ENCODE measurements at places on chromosomes 2 and 18.

- DNase-seq: no peak
These were observed 26.5 kb downstream of the BCL2 start for GRCh38 chr18:63292831-63293683.

DNA sequence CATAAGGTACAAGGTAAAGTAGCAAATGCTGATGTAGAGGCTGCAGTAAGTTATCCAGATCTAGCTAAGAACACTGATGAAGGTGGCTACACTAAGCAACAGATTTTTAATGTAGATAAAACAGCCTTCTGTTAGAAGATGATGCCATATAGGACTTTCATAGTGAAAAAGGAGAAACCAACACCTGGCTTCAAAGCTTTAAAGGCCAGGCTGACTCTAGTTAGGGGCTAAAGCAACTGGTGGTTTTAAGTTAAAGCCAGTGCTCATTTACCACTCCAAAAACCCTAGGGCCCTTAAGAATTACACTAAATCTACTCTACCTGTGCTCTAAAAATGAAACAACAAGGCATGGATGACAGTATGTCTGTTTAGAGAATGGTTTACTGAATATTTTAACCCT is 131.0 kb downstream of the DNAH6 start:
- no peak for DNase-seq

DNA sequence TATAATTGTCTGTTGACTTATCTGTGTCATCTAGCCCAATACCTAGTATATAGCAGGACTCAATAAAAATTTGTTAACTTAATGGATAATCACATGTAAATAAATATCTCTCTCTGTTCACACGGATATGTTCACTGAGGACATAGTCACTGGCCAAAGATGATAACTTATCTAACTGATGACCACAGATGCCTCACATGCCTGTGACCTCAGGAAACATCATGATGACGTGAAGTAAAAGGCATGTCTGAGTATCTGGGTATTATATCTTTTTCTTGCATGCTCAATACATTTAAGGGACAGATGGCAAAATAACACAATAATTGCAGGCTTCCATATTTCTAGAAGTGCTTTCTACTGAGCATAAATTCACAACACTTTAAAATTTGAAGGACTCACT is 41.4 kb upstream of the PARD3B start:
- DNase-seq: no peak

DNA sequence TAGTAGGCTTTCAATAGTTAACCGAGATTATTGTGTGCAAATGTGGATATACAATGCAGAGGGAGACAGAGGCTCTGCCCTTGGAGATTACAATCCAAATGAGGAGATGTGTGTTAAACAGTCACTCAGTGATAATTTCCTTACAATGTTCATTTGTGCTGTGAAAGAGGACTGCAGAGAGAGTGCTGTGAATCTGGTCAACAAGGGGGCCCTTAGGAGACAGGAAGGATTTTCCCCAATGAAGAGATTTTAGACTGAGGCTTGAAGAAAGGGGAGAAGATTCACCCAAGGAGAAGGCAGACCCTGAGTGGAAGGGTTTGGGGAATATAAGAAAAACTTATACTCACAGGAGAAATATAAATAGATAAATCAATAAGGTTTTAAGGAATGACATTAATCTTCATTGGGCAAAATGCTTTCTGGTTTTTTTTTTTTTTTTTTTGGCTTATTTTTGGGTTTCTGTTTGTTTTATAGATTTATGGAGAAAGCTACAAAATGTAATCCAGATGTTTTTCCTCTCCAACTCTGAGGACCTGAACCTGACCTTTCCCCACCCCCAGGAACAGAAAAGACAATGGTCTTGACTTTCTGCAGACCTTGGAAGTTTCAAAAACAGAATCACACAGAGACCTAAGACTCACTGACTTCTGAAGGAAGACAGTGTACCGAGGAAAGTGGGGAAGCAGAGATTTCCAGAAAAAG is 151.3 kb upstream of the SERPINE2 start:
- no peak for DNase-seq

DNA sequence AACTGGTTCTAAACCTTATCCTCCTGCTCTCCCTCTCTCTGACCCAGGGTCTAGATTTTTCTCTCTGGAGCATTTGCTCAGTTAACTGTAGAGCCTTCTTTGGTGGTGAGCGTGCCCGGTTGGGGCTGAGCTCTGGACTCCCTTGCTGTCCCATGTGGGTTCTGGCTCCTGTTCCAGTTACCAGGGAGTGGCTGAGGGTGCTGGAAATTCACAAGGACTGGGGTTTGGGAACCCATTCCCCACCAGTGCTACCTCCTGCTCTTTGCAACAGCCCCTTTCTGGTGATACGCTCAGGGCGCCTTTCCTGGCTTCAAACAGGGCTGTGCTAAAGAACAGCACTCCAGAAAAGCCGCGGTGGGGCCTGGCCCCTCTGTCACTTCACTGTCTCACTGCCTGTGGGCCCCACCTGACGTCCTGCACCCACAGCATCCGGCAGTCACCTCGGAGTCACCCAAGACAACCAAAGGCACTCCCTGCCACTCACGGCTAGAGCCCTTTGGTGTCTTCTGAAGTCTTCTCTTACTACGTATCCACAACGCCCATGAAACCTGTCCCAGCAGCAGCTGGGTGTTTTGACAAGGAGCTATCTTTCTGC is 41.3 kb downstream of the CAPN13 start:
- no peak for DNase-seq

- peak; percentile 44 for DNase-seq
These were observed 7.8 kb downstream of the MTHFD2 start for GRCh38 chr2:74206180-74206688.

- no peak for DNase-seq
These were observed 967.5 kb upstream of the PIK3C3 start for GRCh38 chr18:40987581-40987980.

- no peak for DNase-seq
These were observed 29.4 kb downstream of the TMEM18 start for GRCh38 chr2:647691-648231.

DNA sequence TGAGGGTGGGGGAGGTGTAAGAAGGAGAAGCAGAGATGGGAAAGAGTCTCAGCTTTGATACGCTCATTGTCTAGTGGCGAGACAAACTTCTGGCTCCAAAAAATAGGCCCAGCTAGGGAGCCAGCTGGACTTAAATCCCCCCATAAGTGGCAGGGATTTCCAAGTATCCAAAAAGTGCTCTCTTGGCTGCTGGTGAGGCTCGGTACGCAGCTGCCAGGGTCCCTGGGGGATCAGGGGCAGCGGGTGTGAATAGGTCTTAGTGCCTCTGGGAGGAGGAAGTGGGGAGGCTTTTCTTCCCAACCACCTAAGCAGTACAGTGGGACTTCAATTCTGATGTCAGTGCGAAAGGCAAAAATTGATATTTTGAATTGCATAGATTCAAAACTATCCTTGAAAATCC is 73.5 kb downstream of the ALK start:
- no peak for DNase-seq

- DNase-seq: no peak
These were observed 215.4 kb upstream of the HNRNPA3 start for GRCh38 chr2:176997074-176997791.

DNA sequence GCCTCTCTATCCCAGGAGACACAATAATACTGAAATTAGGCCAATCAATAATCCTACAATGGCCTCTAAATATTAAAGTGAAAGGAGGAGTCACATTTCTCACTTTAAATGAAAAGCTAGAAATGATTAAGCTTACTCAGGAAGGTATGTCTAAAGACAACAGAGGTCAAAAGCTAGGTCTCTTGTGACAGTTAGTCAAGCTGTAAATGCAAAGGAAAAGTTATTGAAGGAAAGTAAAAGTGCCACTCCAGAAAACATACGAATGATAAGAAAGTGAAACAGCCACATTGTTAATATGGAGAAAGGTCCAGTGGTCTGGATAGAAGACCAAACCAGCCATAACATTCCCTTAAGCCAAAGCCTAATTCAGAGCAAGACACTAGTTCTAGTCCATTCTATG is 9.5 kb downstream of the SESTD1 start:
- no peak for DNase-seq

- DNase-seq: no peak
These were observed 12.4 kb upstream of the NBEAL1 start for GRCh38 chr2:203002054-203002821.

DNA sequence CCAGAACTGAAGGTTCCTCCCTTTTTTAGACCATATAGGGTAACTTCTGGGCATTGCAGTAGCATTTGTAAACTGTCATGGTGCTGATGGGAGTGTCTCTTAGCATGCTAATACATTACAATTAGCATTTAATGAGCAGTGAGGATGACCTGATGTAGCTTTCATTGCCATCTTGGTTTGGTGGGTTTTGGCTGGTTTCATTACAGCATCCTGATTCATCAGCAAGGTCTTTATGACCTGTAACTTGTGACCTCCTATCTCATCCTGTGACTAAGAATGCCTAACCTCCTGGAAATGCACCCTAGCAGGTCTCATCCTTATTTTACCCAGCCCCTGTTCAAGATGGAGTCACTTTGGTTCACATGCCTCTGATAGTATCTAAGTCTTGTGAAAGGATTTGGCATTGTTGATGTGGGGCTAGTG is 159.0 kb downstream of the TMX3 start:
- no peak for DNase-seq

GRCh38 chr2:78416625-78417300 is 608.7 kb upstream of the REG3G start:
- no peak for DNase-seq

GRCh38 chr2:55869637-55870325 is 53.8 kb downstream of the EFEMP1 start:
- no peak for DNase-seq

DNA sequence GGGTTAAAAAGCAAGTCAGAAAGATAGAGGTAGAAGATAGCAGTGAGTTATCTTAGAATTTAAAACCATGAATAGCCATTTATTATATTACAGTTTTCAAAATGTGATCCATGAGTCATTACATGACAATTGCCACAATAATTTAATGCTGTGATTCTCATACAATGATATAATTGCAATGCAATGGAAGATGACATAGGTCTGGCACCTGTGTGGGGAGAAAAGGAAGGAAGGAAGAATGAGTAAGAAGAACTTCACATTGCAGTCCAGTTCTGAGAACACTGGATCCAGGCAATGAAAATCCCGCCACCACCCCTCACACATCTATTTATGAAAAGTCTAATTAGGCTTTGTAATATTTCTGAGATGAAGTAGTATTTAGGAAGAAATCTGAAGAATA is 738.1 kb upstream of the LINC00305 start:
- DNase-seq: no peak

- no peak for DNase-seq
These were observed 256.4 kb downstream of the ACKR3 start for GRCh38 chr2:236825989-236826510.

DNA sequence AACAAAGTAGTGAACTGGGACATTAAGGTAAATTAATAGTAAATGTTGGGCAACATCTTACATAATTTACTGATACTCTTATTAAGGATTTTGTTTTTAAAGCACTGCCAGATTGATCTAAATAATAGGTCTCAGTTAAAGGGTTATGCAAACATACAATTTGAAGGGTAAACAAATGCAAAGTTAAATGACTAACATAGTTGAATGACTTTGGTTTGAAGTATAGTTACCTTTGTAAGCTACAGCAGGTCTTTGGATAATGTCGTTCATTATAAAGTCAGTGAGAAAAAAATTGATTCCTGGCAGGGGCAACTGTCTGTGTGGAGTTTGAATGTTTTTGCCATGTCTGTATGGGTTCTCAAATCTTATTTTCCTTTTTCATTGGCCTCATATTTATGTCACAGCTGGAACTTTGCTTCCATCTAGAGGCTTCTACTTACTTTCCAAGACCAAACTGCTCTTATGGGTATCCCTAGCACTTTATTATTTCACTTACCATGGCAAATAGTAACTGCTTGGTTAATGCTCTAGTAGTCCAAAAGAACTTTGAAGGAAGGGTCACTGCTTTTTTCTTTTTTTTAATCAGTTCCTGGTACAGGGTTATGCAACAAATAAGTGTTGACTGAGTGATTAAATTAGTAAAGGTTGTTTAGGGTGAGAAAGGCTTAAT is 107.8 kb downstream of the NBEAL1 start:
- no peak for DNase-seq

- DNase-seq: no peak
These were observed 36.9 kb downstream of the KLF7 start for GRCh38 chr2:207128867-207129266.

DNA sequence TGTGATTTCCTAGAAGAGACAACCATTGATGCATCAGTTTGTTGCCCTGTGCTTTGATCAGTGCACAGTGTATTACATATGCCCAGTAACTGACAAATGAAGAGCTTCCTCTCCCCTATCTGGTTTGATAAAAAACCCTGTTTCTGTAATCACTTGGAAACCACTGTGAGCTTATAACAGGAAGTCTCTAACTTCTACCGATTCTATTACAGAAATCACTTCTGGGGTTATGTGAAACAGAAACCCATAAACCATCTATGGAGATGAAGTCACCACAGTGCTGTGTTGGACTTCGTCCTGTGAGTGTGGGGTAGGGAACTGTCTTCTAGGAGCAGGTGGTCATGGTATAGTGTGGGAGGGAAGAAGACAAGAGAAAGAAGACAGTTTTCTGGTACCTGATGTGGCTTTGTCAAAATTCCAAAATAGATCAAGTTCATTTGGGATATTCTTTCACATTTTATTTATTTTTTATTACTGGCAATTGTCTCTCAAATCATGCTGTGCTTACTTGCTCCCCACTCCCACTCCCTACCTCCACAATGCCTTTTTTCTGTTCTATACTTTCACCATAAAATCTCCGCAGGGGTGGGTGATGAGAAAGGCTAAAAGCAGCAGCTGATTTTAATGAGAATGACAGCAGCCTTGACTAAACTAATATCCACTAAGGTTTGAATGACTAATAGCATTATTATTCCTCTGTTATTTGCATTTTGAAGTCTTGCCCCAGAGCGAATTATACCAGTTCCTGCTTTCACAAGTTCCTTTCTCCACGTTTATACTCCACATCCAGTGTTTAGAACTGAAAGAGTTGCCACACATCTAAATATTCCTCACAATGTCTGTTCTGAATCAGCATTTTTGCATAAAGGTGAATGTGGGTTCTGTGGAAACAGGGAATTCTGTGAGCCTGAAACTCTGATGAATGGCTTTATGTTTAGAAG is 41.7 kb upstream of the RND3 start:
- no peak for DNase-seq

DNA sequence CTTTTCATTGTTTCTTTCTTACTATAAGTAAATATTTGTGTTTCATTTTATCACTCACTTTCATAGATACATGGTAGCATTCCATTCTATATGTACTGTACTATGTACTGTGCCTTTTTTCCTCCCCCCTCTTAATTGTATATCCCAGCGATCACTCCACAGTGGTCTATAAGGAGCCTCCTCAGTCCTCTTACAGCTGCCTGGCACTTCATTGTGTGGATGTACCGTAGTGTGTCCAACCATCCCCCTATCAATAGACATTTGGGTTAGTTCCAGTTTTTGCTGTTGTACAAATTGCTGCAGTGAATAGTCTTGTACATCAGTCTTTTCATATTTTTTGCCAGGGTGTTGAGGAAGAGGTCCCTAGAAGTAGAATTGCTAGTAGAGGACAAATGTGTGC is 21.4 kb upstream of the DRC1 start:
- DNase-seq: no peak

All from CD4-positive, alpha-beta T cell treated with Interleukin-6 at 100 ng/mL for 8 hours (primary cell).